ENCODE measurements at places on chromosomes 11 and 22.

DNA sequence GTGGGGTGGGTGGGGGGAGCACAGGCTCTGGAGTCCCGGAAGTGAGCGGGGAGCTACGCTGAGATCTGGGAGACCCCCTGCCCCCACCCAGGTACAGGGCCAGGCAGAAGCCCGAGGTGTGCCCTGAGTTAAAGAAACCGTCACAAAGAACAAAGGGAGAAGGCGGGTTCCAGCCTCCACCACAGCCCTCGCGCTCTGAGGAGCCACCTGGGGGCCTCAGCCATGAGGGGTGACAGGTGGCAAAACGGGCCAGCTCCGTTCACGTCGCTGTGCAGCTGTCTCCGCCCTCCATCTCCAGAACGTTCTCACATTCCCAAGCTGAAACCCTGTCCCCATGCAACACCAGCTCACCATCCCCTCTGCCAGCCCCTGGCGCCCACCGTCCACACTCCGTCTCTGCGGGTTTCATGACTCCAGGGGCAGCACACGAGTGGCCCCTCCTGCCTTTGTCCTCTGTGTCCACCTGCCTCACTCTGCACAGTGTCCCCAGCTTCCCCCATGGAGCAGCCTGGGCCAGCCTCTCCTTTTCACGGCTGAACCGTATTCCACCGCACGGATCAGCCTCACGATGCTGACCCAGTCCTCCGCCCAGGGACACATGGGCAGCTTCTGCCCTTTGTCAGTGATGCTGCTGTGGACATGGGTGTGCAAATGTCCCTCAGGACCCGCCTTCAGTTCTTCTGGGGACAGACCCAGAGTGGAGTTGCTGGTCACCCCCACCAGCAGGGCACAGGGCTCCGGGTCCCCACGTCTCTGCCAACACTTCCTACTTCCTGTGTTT is 1.7 kb upstream of the MUC5B start:
- H3K36me3 ChIP-seq, result no peaks in the 10 kb centered on the region
- H3K4me3 ChIP-seq, result no peak overlapping the region
- no peak for DNase-seq

DNA sequence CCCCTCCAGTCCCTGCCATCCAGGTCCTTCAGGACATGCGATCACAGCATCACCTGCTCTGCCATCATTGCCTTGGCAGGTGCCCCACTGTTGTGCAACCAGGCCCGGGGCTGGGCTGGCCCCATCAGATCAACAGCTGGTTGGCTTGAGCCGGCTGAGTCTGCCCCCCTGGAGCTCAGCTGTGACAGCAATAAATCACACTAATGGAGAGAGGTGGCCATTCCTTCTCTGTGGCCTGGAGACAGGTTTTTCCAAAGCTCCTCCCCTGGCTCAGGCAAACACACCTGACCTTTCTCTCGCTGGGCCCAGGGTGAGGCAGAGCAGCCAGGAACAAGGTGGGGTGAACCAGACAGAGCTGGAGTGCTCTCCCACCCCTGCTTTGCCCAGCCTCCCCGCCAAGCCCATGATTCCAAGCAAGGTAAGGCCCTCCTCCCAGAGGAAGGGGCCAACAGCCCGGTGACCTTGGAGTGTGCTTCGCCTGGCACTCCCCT is 8.9 kb upstream of the FXYD2 start:
- H3K36me3 ChIP-seq, result no peaks in the 10 kb centered on the region
- H3K4me3 ChIP-seq, result no peak overlapping the region
- no peak for DNase-seq
- no peak overlapping the region for H3K27ac ChIP-seq
- peaks cover 2% of the 10 kb centered on the region for H3K27me3 ChIP-seq

DNA sequence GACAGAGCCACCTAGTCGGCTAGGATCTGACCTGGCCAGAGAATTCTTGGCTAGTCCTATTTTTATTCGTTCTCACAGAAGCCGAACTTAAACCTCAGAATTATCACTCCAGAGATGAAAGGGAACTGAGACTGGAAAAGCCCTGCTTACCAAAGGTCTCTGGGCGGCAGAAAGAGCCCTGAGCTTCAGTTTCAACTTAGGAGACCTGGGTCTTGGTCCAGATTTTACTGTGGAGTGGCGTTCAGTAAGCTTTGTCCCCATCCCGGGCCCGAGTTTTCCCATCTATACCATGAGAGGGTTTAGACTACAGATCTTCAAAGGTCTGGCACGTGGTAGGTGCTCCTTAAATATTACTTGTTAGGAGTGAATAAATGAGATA is 516 bp downstream of the NEU3 start:
- no peak for DNase-seq
- no peaks in the 10 kb centered on the region for H3K27me3 ChIP-seq
- no peaks in the 10 kb centered on the region for H3K36me3 ChIP-seq

- H3K4me3 ChIP-seq, result no peak overlapping the region
- no peak for DNase-seq
- H3K27me3 ChIP-seq, result no peaks in the 10 kb centered on the region
- no peak overlapping the region for H3K27ac ChIP-seq
- H3K36me3 ChIP-seq, result no peaks in the 10 kb centered on the region
These were observed 691.1 kb downstream of the METTL15 start for GRCh38 chr11:28799316-28799715.

- H3K27ac ChIP-seq, result no peak overlapping the region
- H3K36me3 ChIP-seq, result peaks cover 36% of the 10 kb centered on the region
- peaks cover 7% of the 10 kb centered on the region for H3K4me1 ChIP-seq
- DNase-seq, result peak; percentile 67
These were observed 29.6 kb downstream of the CAT start for GRCh38 chr11:34468209-34468841.

GRCh38 chr11:44223238-44223637 is 86.7 kb downstream of the ALX4 start:
- peaks cover 15% of the 10 kb centered on the region for H3K4me1 ChIP-seq
- no peak overlapping the region for H3K4me3 ChIP-seq
- no peak for DNase-seq
- H3K36me3 ChIP-seq, result peaks cover 7% of the 10 kb centered on the region

DNA sequence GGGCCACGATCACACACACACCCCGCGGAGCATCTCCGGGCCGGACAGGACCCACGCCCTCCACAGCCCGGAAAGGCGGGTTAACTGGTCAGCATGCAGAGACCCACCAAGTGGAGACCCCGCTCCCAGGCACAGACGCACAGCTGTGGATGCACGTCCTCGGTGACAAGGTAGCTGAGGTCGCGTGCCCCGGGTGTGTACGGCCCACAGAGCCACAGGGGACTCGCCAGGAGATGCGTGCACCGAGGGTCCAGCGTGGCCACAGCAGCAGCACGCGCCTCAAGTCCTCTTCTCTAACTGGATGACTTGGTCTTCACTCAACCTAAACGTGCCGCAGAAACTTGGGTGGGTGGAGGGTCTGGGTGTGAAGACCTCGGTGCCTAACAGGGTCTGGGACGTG is 5.5 kb downstream of the H19 start:
- H3K4me3 ChIP-seq, result no peak overlapping the region
- no peaks in the 10 kb centered on the region for H3K4me1 ChIP-seq
- H3K27me3 ChIP-seq, result no peaks in the 10 kb centered on the region

DNA sequence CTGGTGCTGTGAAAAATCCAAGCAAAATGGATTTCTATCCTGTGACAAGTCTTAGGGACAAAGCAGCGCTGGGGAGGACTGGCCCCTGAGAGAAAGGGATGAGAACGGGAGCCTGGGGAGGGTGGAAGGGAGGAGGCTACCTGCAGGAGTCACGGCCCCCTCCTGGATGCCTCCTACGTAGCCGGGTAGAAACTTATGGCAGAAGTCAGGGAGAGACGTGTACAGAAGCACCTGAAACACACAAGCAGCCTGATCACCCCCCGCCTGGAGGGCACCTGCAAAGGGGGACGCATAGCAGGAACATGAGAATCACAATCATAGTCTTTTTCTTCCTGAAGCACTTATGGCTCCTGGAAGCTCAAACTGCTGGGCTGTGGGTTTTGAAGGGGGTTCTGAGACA is 6.1 kb downstream of the DHCR7 start:
- H3K4me1 ChIP-seq, result peaks cover 11% of the 10 kb centered on the region
- H3K4me3 ChIP-seq, result no peak overlapping the region
- H3K27ac ChIP-seq, result no peak overlapping the region
- no peaks in the 10 kb centered on the region for H3K27me3 ChIP-seq

DNA sequence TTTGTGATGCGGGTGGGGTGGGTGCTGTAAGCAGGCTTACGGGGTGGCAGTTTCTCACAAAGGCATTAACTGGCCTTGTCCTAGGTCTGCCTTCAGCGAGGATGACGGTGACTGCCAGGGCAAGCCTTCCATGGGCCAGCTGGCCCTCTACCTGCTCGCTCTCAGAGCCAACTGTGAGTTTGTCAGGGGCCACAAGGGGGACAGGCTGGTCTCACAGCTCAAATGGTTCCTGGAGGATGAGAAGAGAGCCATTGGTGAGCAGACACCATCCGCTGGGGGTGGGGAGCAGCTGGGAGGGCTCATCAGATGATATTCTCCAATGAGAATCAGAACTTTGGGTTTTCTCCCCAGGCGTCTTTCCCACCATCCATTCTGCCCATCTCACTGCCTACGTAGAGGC is 5.8 kb downstream of the TCN2 start:
- no peak overlapping the region for H3K4me3 ChIP-seq
- H3K27me3 ChIP-seq, result no peaks in the 10 kb centered on the region
- peaks cover 14% of the 10 kb centered on the region for H3K4me1 ChIP-seq
- DNase-seq, result no peak
- H3K36me3 ChIP-seq, result no peaks in the 10 kb centered on the region

DNA sequence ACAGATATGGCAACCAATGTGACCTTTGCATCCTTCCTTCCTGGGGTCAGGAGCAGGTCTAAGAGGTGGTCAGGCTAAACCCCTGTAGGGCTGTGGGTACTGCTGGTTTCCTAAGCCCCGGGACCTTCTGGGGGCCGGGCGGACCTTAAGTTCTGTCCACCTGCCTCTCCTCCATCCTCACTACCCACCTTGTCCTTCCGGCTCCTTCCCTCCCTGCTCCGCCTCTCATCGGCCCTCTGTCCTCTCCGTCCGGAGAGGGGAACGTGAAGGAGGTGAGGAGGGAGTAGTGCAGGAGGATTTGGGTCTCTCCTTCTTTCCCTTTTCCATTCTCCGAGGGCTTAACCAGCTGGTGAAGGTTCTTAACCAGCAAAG is 28.3 kb upstream of the PARVB start:
- no peak for DNase-seq
- peak overlapping the region; percentile 89 for H3K4me3 ChIP-seq
- peaks cover 27% of the 10 kb centered on the region for H3K36me3 ChIP-seq
- H3K27me3 ChIP-seq, result no peaks in the 10 kb centered on the region
- H3K4me1 ChIP-seq, result peaks cover 21% of the 10 kb centered on the region

DNA sequence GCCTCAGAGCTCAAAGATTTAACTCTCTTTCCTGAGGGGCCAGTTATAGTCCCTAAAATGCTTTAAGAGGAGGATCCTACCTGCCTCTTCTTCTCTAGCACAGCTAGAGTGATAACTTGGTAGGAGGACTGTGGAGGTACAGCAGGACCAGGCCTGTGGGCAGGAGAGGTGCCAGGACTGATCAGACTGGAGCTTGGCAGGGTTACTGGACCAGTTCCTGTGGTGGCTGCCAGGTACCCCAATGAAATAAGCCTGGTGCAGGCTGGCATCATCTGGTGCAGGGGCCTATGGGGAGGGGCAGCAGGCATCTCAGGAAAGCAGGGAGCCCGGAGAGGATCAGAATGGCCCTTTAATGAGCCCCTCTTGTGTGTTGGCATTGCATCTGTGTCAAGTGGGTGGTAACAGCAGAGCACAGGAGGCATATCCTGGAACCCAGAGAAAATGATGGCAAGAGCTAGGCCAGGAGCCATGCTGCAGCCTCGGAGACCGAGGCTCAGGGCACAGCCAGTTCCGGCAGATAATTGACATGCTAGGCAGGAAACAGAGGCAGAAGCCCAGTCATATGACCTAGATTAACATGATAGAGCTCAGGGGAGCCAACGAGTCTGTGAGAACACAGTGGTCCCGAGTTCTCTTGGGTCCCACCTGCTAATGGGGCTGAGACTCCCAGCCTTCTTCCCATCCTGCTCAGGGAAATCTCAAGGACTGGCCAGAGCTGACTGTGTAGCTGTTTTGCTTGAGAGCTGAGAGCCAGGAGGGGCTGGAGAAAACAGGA is 187.5 kb upstream of the ZBED5 start:
- no peak overlapping the region for H3K4me3 ChIP-seq
- no peaks in the 10 kb centered on the region for H3K27me3 ChIP-seq
- no peak overlapping the region for H3K27ac ChIP-seq
- H3K36me3 ChIP-seq, result no peaks in the 10 kb centered on the region
- DNase-seq, result no peak

- H3K4me1 ChIP-seq, result no peaks in the 10 kb centered on the region
- no peak for DNase-seq
- no peak overlapping the region for H3K27ac ChIP-seq
- no peaks in the 10 kb centered on the region for H3K36me3 ChIP-seq
These were observed 161.6 kb downstream of the PKNOX2 start for GRCh38 chr11:125326126-125326525.

GRCh38 chr11:70297341-70297740 is 26.9 kb downstream of the PPFIA1 start:
- H3K27me3 ChIP-seq, result no peaks in the 10 kb centered on the region
- H3K4me3 ChIP-seq, result no peak overlapping the region
- DNase-seq, result no peak
- peak overlapping the region; percentile 23 for H3K27ac ChIP-seq
- H3K4me1 ChIP-seq, result peaks cover 27% of the 10 kb centered on the region
- peaks cover 32% of the 10 kb centered on the region for H3K36me3 ChIP-seq

GRCh38 chr11:32894149-32894827 is 1.7 kb downstream of the QSER1 start:
- peak overlapping the region; percentile 90 for H3K27ac ChIP-seq
- peak; percentile 54 for DNase-seq
- no peaks in the 10 kb centered on the region for H3K36me3 ChIP-seq
- peaks cover 35% of the 10 kb centered on the region for H3K4me1 ChIP-seq
- no peaks in the 10 kb centered on the region for H3K27me3 ChIP-seq

DNA sequence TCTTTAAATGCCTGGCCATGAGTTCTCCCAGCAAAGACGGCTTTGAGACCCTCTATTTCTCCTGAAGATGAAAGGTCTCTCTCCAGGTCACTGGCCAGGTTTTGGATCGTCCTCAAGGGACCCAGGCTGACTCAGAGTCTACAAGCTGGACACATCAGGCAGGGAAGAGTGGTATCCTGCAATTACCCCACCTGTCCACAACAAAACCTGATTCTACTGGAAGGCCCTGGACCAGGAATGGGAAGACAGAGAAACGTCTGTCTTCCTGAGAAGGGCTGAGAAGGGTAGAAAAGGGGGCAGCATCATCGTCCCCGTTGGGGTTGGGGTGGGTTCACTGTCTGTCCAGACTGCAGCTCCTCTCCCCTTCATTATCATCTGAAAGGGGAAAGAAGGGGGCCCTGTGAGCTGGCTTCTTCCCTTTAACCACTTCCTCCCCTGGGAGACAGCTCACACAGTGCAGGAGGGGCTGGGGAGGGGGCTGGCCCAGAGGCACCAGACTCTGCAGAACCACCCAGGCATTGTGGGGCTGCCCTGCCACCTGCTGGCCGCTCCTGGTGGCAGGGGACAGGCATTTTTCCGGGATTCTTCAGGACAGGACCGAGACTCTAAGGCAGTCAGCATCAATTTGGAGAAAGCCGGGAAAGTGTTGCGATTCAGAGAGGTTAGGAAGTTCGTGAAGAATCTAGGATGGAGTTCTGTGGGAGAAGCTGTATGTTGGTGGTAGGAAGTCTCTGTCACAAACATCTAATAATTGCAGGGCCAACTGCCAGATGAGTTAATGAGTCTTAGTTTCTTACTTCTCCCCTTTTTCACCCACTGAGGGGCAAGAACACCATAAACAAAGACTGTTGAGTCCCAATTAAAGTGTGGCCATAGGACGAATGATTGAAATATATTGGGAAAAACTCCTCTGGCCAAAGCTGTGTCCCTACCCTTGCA is 57.6 kb downstream of the SYN3 start:
- H3K27ac ChIP-seq, result no peak overlapping the region
- H3K27me3 ChIP-seq, result peaks cover 1% of the 10 kb centered on the region
- no peak overlapping the region for H3K4me3 ChIP-seq
- H3K4me1 ChIP-seq, result peaks cover 2% of the 10 kb centered on the region
- peak; percentile 48 for DNase-seq
- no peaks in the 10 kb centered on the region for H3K36me3 ChIP-seq
